ENCODE measurements at places on chromosomes 12 and 14. TPM values are rescaled to one million over a fixed set of nuclear protein-coding genes. Genes with fewer than 3 reads are reported as not detected.

The FGD4 gene
- 0.38 TPM for total RNA-seq

The GPR65 gene
- total RNA-seq = 18.4 TPM

The PRICKLE1 gene
- total RNA-seq = 0.34 TPM

The ACVR1B gene
- total RNA-seq = 12.8 TPM

The ANKS1B gene
- not detected for total RNA-seq

The UNC79 gene
- total RNA-seq = 0.08 TPM

The A2ML1 gene
- not detected for total RNA-seq

The PROX2 gene
- total RNA-seq = not detected

The OVCH1 gene
- total RNA-seq = not detected

The ADSS1 gene
- total RNA-seq = 4.6 TPM

The SPIC gene
- total RNA-seq = not detected

The CLEC4D gene
- not detected for total RNA-seq

The GLS2 gene
- 0.79 TPM for total RNA-seq

DNA sequence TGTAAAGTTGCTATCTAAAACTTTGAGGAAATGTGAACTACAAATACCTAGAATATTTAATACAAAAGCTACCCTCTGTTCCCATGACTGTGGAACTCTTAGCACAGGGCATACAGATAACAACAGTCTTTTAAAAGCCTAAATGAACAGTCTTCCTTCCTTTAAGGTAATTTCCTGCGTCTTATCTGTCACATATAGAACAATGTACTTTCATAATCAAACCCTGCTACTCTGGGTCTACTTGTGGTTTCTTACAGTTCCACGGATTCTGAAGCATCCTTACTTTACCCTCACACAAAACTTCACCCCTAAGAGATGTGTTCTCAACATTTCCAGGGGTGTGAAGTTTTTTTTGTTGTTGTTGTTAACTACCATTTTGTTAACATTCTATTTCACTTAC is 5.1 kb downstream of the PKP2 start:
- no peaks in the 10 kb centered on the region for H3K4me1 ChIP-seq
- H3K4me3 ChIP-seq = no peak overlapping the region
- no peaks in the 10 kb centered on the region for H3K27me3 ChIP-seq
- no peaks in the 10 kb centered on the region for H3K36me3 ChIP-seq
- no peak for DNase-seq
- H3K27ac ChIP-seq = no peak overlapping the region

- H3K4me1 ChIP-seq = no peaks in the 10 kb centered on the region
- H3K27ac ChIP-seq = no peak overlapping the region
- H3K4me3 ChIP-seq = no peak overlapping the region
- H3K27me3 ChIP-seq = no peaks in the 10 kb centered on the region
These were observed 406.1 kb upstream of the TMPO start for GRCh38 chr12:98109266-98109665.

GRCh38 chr14:72888636-72889201 is 5.2 kb downstream of the DPF3 start:
- no peak overlapping the region for H3K27ac ChIP-seq
- DNase-seq = no peak
- H3K27me3 ChIP-seq = peaks cover 6% of the 10 kb centered on the region
- no peak overlapping the region for H3K4me3 ChIP-seq

- no peaks in the 10 kb centered on the region for H3K4me1 ChIP-seq
- H3K27me3 ChIP-seq = no peaks in the 10 kb centered on the region
- DNase-seq = no peak
These were observed 13.7 kb downstream of the SPRYD3 start for GRCh38 chr12:53065470-53065869.

- H3K27ac ChIP-seq = no peak overlapping the region
- H3K27me3 ChIP-seq = no peaks in the 10 kb centered on the region
- peaks cover 31% of the 10 kb centered on the region for H3K36me3 ChIP-seq
- DNase-seq = no peak
- H3K4me1 ChIP-seq = no peaks in the 10 kb centered on the region
- H3K4me3 ChIP-seq = no peak overlapping the region
These were observed 80.5 kb downstream of the FBXW8 start for GRCh38 chr12:116990971-116991966.

GRCh38 chr14:88895116-88895515 is 70.7 kb downstream of the TTC8 start:
- H3K4me3 ChIP-seq = no peak overlapping the region
- no peaks in the 10 kb centered on the region for H3K36me3 ChIP-seq
- no peaks in the 10 kb centered on the region for H3K4me1 ChIP-seq
- no peaks in the 10 kb centered on the region for H3K27me3 ChIP-seq

GRCh38 chr12:66724616-66725015 is 45.7 kb upstream of the GRIP1 start:
- H3K4me3 ChIP-seq = no peak overlapping the region
- H3K4me1 ChIP-seq = no peaks in the 10 kb centered on the region
- H3K27ac ChIP-seq = no peak overlapping the region
- no peaks in the 10 kb centered on the region for H3K36me3 ChIP-seq
- DNase-seq = no peak

GRCh38 chr14:35073486-35073885 is 27.4 kb downstream of the FAM177A1 start:
- DNase-seq = no peak
- H3K4me1 ChIP-seq = no peaks in the 10 kb centered on the region
- H3K27ac ChIP-seq = no peak overlapping the region

DNA sequence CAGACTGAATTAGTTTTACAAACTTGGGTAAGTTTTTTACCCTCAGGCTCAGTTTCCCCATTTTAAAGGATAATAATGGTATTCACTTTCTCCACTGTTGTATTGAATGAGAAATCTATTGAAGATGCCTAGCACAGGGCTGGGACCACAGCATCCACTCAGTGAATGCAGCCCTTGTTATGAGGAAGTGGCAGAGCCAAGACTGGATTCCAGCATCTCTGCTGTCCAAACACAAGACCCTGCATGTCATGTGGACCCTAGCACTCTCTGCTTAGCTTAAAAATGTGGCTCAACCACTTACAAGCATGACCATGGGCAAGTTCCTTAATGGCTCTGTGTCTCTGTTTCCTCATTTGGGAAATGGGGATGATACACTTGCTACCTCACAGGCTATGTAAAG is 24.1 kb upstream of the TRIM9 start:
- no peak overlapping the region for H3K4me3 ChIP-seq
- no peaks in the 10 kb centered on the region for H3K27me3 ChIP-seq
- no peaks in the 10 kb centered on the region for H3K36me3 ChIP-seq

- peak overlapping the region; percentile 70 for H3K27ac ChIP-seq
- H3K27me3 ChIP-seq = no peaks in the 10 kb centered on the region
- H3K4me1 ChIP-seq = peaks cover 7% of the 10 kb centered on the region
- DNase-seq = peak; percentile 37
- H3K36me3 ChIP-seq = peaks cover 14% of the 10 kb centered on the region
These were observed 1.1 kb downstream of the GPHN start for GRCh38 chr14:66508846-66509621.

- H3K36me3 ChIP-seq = no peaks in the 10 kb centered on the region
- H3K4me3 ChIP-seq = peak overlapping the region; percentile 59
- DNase-seq = no peak
These were observed 4.6 kb upstream of the CACNB3 start for GRCh38 chr12:48813465-48814261.

DNA sequence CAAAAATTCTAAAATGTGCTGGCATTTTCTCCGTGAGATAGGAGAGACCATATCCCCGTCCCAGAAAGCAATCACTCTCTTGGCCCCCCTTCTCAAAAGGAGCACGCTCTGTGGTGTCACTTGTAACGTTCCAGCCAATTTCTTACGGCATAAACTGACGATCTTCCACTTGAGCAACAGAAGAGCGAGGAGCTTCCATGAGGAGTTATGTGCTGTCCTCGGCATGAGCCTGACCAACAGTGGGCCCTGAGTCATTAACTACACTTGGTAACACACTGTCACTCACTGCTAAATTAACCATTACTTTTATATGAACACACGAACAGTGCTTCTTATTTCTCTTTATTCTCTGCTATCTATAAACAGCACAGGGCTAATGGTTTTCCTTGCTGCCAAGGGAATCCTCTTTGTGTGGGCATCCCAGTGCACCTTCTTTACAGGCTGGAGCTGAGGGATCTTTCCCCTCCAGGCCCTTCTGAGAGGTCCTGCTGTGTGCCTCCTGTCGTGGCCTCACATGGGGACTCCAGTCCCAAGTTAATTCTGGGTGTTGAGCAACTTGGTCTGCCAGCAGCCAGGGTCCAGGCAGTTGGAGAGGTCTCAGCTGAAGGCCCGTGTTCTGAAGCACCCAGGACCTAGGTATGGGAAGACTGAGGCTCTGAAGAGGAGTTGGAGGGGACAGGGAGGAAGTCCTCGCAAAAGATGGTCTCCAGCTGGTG is 9.4 kb downstream of the SLC6A13 start:
- no peak overlapping the region for H3K4me3 ChIP-seq
- H3K27me3 ChIP-seq = peaks cover under 1% of the 10 kb centered on the region
- H3K4me1 ChIP-seq = no peaks in the 10 kb centered on the region
- DNase-seq = no peak

GRCh38 chr12:65522956-65523860 is 244.7 kb downstream of the MSRB3 start:
- H3K4me1 ChIP-seq = no peaks in the 10 kb centered on the region
- H3K27ac ChIP-seq = no peak overlapping the region
- no peak overlapping the region for H3K4me3 ChIP-seq
- H3K36me3 ChIP-seq = no peaks in the 10 kb centered on the region
- no peak for DNase-seq
- H3K27me3 ChIP-seq = no peaks in the 10 kb centered on the region

DNA sequence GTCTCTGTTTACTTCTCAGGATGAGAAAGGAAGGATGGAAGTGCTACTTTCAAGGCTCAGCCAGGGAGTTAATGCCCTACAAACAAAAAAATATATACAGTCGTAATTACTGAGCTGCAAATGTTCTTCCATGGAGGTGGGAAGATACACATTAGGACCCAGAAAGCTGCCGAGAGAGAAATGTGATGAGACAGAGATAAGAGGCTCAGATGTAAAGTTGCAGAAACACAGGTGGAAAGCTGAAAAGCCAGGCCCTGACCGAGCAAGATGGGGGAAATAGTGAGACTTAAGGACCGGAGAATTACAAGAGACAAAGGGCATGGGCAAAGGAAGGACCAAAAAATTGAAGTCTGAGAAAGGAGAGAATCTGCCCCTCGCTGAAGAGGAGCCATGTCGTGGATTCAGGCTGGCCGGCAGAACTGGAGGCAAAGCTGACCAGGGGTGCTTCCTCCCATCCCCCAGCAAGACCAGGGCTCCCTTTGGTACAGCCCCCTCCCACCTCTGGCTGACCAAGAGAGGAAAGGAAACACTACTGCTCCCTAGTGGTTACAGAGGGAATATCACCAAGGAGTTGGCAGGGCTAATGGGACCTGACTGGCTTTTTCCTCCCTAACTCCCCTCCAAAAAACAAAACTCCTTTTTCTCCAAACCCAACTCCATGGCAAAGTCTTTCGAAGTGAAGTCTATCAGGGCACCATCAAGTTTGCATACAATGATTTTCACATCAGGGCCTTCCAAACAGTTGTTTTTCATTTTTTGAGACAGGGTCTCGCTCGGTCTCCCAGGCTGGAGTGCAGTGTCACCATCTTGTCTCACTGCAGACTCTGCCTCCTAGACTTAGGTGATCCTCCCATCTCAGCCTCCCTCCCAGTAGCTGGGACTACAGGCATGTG is 12.1 kb downstream of the ZFHX2 start:
- H3K27me3 ChIP-seq = no peaks in the 10 kb centered on the region
- no peak for DNase-seq
- no peaks in the 10 kb centered on the region for H3K4me1 ChIP-seq
- no peak overlapping the region for H3K27ac ChIP-seq
- H3K4me3 ChIP-seq = no peak overlapping the region
- no peaks in the 10 kb centered on the region for H3K36me3 ChIP-seq

- H3K4me3 ChIP-seq = no peak overlapping the region
- H3K4me1 ChIP-seq = peaks cover 31% of the 10 kb centered on the region
- H3K36me3 ChIP-seq = peaks cover 91% of the 10 kb centered on the region
- H3K27ac ChIP-seq = no peak overlapping the region
These were observed 6.8 kb downstream of the SRSF5 start for GRCh38 chr14:69773571-69774276.

GRCh38 chr12:114192013-114192412 is 213.9 kb downstream of the TBX5 start:
- H3K27me3 ChIP-seq = no peaks in the 10 kb centered on the region
- no peak overlapping the region for H3K27ac ChIP-seq
- H3K4me1 ChIP-seq = no peaks in the 10 kb centered on the region
- DNase-seq = no peak
- no peak overlapping the region for H3K4me3 ChIP-seq

DNA sequence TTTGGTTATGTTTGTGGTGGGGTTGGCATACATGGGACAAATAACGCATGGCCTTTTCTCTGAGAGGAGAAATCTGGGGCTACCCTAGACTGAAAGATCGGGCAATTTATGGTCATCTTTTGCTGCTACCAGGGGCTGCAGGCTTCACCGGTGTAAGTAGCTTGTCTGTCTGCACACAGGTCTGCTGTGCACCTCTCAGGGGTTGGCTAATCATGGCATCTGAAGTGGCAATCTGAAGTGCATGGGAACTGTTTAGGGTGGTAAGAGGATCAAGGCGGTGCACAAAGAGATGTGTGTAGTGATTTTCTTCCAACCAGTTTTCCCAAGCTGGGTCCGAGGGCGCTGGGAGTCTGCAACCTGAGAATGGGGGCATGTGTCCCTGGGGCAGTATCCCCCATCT is 141.3 kb downstream of the EMP1 start:
- H3K4me3 ChIP-seq = no peak overlapping the region
- no peaks in the 10 kb centered on the region for H3K4me1 ChIP-seq
- no peak for DNase-seq
- no peak overlapping the region for H3K27ac ChIP-seq
- no peaks in the 10 kb centered on the region for H3K36me3 ChIP-seq

DNA sequence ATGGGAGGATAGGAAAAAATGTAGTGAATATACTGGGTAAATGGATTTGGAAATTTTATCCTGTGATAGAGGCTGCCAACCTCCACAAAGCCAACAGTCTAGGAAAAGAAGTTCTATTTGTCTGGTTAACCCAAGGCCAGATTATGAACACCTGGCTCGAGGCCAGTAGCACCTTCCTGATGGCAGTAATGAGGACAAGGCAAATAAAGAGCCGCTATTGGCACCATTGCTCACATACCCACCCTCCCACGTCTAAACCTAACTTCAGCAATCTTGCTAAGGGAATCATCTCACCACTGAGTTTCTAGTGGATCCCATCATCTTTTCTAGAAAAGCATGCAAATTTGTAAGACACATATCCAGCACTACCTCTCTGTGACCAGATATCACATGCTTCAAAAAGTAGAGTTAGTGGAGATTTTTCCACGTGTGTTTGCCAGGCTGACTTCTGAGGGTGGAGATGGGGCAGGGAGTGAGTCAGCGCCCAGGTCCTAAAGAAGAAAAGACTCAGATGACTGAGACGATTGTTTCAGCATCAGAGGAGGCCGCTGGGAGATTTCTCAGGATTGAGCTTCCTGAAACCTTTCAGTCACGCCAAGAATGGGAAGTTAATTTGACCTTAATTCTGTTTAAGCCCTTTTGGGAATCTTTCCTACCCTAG is 362.9 kb downstream of the EMP1 start:
- no peaks in the 10 kb centered on the region for H3K27me3 ChIP-seq
- no peaks in the 10 kb centered on the region for H3K4me1 ChIP-seq
- H3K36me3 ChIP-seq = no peaks in the 10 kb centered on the region
- no peak for DNase-seq
- no peak overlapping the region for H3K27ac ChIP-seq

- H3K36me3 ChIP-seq = no peaks in the 10 kb centered on the region
- no peaks in the 10 kb centered on the region for H3K27me3 ChIP-seq
- H3K4me1 ChIP-seq = no peaks in the 10 kb centered on the region
- no peak overlapping the region for H3K4me3 ChIP-seq
- no peak for DNase-seq
These were observed 54.3 kb downstream of the HMGA2 start for GRCh38 chr12:65878540-65878939.

GRCh38 chr12:59734371-59734770 is 138.5 kb downstream of the SLC16A7 start:
- H3K4me3 ChIP-seq = no peak overlapping the region
- H3K27ac ChIP-seq = no peak overlapping the region
- DNase-seq = no peak
- H3K36me3 ChIP-seq = no peaks in the 10 kb centered on the region
- H3K27me3 ChIP-seq = no peaks in the 10 kb centered on the region

Measured in naive thymus-derived CD4-positive, alpha-beta T cell (primary cell).